NCI-H748 treated with DMSO at 0.1 percent for 48 hours (cell line): ENCODE measurements at places on chromosomes 1 and 21.

- DNase-seq = no peak
These were observed 2.0 kb downstream of the RPL5 start for GRCh38 chr1:92833840-92834239.

GRCh38 chr1:31991182-31991581 lies 22.5 kb upstream of the KHDRBS1 start:
- no peak for DNase-seq

GRCh38 chr1:67619080-67619479 lies 65.9 kb upstream of the GADD45A start:
- DNase-seq = no peak

DNA sequence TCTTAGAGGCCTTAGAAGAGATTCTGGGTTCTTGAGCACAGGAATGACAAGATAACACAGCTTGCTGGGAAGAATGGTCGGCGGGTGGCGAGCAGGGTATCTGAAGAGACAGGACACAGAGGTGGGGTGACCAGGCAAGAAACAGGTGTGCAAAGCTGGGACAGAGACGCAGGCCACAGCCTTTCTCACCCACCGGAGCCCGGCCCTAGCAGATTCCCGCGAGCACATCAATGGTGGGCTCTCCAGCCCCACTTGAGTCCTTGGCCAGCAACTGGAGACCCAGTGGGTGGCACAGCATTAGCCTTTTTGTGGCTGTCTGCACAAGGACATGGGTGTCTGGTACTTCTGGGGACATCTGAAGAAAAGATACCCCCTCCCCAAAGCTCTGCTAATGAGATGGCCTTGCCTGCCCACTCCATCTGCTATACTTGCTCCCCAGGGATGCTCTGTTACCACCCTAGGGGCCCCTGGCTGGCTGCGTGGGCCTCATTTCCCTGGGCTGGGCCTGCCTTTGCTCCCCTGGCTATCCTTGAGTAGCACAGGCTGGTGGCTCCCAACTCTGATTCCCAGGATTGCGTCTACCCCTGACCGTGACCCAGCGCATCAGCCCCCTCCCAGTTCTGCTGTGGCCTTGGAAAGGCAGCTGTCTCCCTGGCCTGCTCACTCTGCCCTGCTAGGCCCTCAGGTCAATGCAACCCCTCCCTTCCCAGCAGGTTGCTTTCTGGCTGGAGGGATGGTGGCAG lies 127.2 kb upstream of the ADAR start:
- DNase-seq = no peak

DNA sequence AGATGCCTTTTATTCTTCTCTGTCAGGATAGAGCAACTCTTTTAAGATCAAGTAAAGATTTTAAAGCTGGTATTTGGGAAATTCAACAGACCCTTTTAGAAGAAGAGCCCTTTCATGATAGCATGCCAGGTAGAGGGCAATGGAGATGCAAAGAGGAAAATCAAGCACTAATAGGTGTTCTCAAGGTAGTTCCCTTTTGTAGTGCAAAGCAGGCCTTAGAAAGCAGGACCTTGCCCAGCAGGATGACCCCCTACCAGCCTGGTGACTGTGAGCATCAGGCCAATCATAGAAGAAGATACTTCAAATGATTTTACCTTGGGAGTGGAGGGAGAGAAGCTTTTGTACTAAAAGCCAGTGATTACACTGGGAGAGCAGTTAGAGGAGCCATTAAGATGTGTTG lies 381.4 kb upstream of the ZRANB2 start:
- no peak for DNase-seq

- no peak for DNase-seq
These were observed 55.9 kb downstream of the DAP3 start for GRCh38 chr1:155744711-155745283.

- no peak for DNase-seq
These were observed 91.2 kb downstream of the APP start for GRCh38 chr21:26079366-26079765.

DNA sequence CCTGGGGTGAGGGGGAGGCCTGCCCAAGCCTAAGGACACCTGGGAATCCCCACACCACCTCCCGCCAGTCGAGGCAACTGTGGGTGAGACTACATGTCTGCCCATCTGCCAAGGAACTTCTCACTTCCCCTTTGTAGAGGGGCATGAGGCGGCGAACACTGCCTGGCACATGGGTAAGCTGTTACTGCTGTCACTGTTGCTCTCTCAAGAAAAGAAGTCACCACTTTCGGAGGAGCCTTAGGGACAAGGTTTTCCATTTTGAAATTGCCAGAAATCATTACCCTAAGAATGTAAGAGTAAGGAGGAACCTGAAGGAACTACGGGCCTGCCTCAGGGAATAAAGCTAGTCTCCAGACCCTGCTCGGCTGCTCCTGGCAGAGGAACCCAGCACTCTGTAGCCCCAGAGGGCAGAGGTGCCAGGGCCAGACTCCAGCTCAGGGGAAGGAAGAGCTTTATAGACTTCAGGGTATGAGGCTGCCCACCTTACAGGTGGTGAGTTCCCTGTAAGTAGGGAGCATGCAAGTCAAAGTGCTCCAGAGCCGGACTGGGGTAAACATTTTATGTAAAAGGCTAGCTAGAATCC lies 23.3 kb downstream of the SLC2A1 start:
- DNase-seq = no peak

DNA sequence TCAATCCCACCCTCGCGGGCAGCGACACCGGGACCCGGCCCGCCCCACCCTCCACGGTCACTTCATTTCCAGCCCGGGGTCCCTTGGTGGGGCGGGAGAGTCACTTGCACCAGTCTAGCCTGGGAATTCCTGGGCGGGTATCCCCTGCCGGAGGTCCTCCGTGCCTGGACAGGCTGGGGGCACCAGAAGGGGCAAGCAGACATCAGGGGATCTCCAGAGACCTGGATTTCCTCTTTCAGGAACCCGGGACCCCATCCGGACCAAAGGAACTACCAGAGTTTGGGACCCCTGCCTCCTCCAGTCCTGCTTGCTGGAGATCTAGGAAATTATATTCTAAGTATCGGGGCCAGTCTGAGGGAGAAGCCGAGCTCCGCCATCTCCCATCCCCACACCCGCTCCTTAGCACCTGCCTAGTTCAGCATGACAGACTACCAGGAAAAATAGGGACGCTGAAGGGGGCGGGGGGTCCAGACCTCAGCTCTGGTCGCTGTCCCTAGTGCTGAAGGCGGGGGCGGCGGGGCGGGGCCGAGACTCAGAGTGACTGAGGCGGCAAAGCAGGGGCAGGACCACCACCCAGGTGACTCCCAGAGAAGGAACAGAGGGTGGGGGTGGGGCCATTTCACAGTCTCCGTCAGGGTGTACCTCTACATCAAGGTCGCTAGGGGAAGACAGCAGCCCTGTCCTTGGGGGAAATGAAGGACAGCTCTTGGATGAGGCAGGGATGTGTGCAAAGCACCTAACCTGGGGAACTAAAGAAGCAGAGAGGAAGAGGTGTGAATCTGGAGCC lies 832 bp downstream of the HCN3 start:
- DNase-seq = peak; percentile 73

GRCh38 chr1:211616231-211616964 lies 37.4 kb upstream of the SLC30A1 start:
- no peak for DNase-seq

GRCh38 chr1:24089743-24090555 lies 22.0 kb downstream of the MYOM3 start:
- DNase-seq = no peak

GRCh38 chr1:8004803-8005573 lies 21.1 kb downstream of the ERRFI1 start:
- peak; percentile 17 for DNase-seq

- DNase-seq = no peak
These were observed 173.0 kb downstream of the GABPA start for GRCh38 chr21:25907573-25908275.

- no peak for DNase-seq
These were observed 66.2 kb downstream of the ATP2B4 start for GRCh38 chr1:203692565-203693470.

DNA sequence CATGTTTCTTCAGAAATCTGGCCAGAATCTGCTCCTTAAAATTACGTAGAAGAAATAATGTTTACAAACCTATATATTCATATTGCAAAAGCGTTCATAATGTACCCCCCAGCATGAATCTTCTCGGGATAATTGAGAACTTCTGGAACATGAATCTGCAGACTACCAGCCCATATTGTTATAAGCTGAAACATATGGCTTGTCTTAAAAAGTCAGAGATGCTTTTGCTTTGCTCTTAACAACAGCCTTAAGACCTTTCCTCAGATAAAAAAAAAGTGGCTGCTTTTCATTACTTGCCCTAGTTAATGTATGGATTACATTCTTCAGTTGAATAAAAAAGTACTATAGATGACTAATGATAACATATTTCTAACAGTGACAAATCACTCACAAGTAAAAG lies 15.0 kb upstream of the ZZZ3 start:
- DNase-seq = no peak

DNA sequence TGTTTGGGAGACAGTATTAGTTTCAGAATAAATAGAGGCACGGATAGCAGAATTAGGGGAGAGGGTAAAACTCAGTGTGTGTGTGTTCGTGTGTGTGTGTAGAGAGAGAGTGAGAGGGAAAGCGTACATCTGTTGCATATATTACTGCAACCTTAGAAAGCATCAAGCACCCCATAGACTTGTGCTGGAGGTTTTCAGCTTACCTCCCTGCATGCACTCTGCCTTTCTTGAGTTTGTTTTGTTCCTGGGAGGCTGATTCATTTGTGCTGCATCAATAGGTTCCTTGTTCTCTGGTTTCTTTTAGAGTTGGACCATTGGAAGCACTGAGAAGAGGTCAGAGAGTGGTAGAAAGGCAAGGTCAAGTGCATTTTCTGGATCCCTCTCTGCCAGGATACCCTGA lies 104.4 kb upstream of the KCNK1 start:
- no peak for DNase-seq

- DNase-seq = no peak
These were observed 324.3 kb downstream of the TGFB2 start for GRCh38 chr1:218669431-218669830.

- DNase-seq = no peak
These were observed 341.8 kb downstream of the USH2A start for GRCh38 chr1:216081445-216081844.

DNA sequence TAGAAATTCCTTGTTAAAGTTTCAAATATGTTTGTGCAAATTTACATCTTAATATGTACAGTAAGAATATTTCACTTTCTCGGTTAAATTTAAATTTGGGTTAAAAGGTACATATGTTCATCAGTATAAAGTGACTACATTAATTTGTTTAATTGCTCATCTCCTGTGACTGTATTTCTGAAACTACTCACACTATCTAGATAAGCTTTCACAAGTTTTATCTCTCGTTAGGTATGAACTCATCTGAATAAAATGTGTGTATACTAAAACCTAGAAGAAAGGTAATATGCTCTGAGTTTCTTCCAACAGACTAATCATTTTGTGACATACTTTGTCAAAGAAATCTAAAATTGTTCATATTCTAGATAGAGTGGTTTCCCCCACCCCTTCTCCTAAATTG lies 150.7 kb downstream of the PATJ start:
- no peak for DNase-seq

- no peak for DNase-seq
These were observed 48.1 kb downstream of the ZFYVE9 start for GRCh38 chr1:52189898-52190480.

DNA sequence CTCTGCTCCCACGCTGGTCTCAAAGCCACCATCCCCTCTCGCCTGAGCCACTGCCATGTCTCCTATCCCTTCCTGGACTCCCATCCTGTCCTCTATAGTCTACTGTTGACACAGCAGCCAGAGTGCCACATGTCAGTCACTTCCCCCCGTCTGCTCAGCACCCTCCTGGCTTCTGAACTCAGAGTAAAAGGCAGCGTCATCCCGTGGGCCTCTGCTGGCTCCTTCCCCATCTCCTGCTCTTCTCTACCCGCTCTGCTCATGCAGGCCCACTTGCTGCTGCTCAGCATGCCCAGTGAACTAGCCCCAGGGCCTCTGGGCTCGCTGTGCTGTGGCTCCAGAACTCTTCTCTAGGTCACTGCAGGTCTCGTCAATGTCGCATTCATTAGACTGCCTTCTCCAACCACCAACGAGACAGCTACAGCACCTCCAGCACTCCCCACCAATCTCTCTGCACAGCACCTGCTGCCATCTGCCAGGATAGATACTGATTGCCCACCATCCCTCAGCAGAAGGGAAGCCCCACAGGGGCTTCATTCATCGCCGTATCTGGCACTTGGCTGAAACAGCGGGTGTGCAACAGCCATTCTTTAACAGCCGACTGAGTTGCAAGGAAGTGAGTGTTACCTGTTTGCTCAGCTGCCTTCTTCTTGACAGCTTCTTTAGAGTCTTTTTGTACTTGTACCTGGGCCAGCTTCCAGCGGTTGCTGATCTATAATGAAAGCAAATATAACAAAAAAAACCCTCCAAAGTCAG lies 11.8 kb upstream of the SRM start:
- no peak for DNase-seq

DNA sequence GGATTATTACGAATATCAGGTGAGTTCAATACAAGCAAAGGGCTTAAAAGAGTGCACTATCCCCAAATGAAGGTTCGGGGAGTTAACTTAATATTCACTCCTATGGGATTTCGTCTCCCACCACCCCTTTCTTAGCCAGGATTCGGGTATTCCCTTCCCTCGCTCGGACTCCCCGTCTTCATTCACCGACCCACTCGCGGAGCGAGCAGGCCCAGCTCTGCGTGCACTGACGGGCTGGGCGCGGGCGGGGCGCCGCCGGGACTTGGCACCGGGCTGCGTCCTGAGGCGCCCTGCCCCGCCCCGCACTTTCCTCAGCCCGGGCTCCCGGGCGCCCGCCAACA lies 7.7 kb upstream of the MPZL1 start:
- DNase-seq = no peak

GRCh38 chr1:20028726-20029125 lies 41.3 kb upstream of the PLA2G5 start:
- no peak for DNase-seq

GRCh38 chr1:145953861-145954260 lies 4.0 kb downstream of the LIX1L start:
- no peak for DNase-seq

- DNase-seq = no peak
These were observed 673.4 kb upstream of the ADGRL4 start for GRCh38 chr1:79679916-79680315.

GRCh38 chr1:2214541-2215241 lies 13.4 kb upstream of the SKI start:
- DNase-seq = no peak

DNA sequence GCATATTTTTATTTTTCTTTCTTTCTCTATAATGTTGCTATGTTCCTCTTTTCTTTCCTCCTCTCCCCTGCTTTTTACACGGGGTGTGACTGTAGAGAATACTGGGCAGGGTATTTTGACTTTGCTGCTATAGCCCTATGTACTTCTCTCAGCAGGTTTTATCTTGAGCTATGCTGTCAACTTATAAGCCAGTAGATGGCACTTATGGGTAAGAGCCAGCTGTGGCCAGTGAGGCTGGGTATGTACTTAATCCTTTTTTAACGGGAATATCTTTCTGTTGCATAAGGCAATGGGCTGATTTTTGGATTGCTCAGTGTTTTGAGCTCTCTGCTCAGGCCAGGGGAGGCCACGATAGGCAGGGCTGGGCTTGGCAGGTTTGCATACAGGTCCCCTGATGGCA lies 99.0 kb downstream of the KCNK2 start:
- no peak for DNase-seq
